SK-N-MC (cell line): ENCODE measurements at places on chromosomes 5 and 9.

DNA sequence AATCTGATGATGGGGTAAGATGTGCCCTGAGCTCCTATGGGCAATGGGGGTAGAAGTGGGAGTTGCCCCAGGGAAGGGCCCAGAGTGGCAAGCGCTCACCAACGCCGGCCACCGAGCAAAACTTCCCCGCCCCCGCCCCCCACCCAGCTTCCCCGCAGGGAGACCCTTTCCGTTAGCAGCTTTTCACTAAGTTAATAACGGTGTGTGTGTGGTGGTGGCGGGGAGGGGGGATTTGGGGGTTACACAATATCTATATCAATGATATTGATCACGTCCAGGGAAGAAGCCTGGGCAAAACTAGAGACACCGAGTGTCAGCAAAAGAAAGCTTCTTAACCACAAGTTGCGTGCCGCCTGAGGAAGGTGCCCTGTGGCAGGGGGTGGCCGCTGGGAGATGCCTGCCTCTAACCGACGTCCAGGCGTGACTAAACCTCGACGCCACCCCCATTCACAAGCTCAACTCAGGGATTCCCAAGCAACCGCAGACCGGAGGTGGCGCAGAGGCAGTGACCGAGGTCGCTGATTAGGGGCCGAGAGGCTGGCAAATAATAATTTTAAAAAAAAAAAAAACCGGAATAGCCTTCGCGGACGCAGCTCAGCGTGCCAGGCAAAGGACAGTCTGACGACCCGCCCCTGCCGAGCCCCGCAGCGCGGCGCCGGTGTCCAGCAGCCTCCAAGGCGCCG, 222.6 kb downstream of the MEF2C start:
- DNase-seq = no peak

GRCh38 chr9:103183701-103184171, 188.6 kb downstream of the CYLC2 start:
- no peak for DNase-seq

DNA sequence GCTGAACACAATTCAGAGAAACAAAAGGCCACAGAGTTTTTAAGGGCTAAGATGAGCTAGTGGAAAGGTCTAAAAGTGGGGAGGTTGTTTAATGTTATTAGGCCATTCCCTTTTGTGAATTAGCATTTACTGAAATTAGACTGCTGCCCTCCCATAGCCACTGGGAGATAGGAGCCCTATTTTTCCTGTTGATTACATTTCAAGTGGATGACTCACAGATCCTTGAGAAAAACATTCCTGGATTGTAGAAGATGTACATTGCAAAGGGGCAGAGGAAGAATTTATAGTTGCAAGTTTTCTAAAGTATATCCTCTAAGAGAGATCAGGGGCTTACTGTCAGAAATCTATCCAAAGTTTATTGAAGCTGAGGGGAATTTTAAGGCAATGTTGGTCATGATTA, 367.1 kb upstream of the IZUMO3 start:
- no peak for DNase-seq

DNA sequence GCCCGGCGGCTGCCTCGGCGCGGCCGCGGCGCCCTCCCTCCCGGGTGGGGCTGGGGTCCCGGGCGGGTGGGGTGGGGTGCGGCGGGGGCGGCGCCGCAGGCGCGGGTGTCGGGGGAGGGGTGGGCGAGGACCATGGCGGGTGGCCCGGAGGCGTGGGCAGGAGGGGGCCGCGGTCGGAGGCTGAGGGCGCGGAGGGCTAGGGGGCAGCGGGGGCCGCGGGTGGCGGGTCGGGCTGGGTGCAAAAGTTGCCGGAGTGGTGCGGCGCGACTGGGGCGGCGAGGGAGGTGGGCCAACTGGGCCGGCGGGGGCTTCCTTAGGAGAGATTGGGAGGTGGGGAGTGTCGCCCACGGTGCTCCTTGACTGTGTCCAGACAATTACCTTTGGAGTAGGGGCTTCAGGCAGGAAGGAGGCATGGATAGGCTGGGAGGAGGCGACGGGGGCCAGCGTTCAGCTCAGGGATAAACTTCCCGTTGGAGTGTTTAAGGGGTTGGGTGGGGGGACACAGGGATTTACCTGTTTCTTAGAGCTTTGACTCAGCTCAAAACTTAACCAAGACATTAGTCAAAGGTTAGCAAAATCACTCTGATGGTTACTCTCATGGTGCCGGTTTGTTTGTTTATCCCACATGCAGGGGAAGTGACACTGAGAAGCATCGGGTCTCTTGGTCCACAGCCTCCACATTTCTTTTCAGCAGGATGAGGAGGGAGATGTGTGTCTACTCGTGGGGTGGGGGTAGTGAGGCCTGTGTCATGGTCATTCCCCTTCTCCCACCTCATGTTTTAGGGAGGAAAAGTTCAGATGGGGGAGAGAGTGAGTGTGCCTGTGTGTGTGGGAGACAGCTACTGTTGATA, 859 bp downstream of the CSNK1G3 start:
- DNase-seq = no peak
